H4 (cell line): ENCODE measurements at places on chromosomes 12 and 14. TPM values are rescaled to one million over a fixed set of nuclear protein-coding genes. Genes with fewer than 3 reads are reported as not detected.

The TAS2R20 gene
- total RNA-seq, result 0.62 TPM in 1 of 2 replicates, not detected in the other

The B4GALNT1 gene
- total RNA-seq, result 64.3 and 77.3 TPM in 2 replicates

The TAS2R8 gene
- not detected in 2 replicates for total RNA-seq

The PRH2 gene
- not detected in 2 replicates for total RNA-seq

The KCNMB4 gene
- total RNA-seq, result 0.90 and 1.5 TPM in 2 replicates

The RFX4 gene
- total RNA-seq, result not detected in 2 replicates

The ARMH4 gene
- total RNA-seq, result 0.90 and 1.7 TPM in 2 replicates

The PZP gene
- not detected in 2 replicates for total RNA-seq

The SIX1 gene
- 18.4 and 23.3 TPM in 2 replicates for total RNA-seq

The KRT71 gene
- total RNA-seq, result not detected in 2 replicates

The TAS2R9 gene
- not detected in 2 replicates for total RNA-seq

The PRR4 gene
- 0.87 and 3.6 TPM in 2 replicates for total RNA-seq

The SDR9C7 gene
- total RNA-seq, result 0.14 TPM in 1 of 2 replicates, not detected in the other

The EIF2S3B gene
- total RNA-seq, result 0.66 and 0.83 TPM in 2 replicates

The RBM23 gene
- total RNA-seq, result 98.4 and 119 TPM in 2 replicates

The EIF2B1 gene
- total RNA-seq, result 61.6 and 116 TPM in 2 replicates
